ENCODE measurements at places on chromosomes 1 and 21.

- DNase-seq, result no peak
Measured at GRCh38 chr1:65157546-65157941, 9.5 kb downstream of the AK4 start.

GRCh38 chr1:41802532-41803501 is 115.9 kb downstream of the HIVEP3 start:
- DNase-seq, result no peak

GRCh38 chr1:111878649-111879048 is 110.8 kb downstream of the KCND3 start:
- DNase-seq, result no peak

DNA sequence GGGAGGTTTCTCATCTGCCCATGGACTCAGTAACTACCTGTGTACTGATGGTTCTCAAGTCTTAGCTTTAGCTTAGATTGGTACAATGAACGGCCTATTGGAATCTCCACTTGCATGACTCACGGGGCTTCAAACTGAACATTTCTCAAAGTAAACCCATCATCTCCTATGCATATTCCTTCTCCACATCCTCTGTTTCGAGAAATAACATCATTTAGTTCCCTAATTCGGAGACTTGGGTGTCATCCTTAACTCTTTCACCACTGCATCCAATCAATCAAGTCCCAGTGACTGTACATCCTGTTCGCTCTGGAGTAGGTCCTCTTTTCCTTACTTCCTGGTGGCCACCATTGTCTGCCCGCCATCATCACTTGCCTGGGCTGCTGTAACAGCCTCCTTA is 55.8 kb downstream of the LGR6 start:
- DNase-seq, result no peak

DNA sequence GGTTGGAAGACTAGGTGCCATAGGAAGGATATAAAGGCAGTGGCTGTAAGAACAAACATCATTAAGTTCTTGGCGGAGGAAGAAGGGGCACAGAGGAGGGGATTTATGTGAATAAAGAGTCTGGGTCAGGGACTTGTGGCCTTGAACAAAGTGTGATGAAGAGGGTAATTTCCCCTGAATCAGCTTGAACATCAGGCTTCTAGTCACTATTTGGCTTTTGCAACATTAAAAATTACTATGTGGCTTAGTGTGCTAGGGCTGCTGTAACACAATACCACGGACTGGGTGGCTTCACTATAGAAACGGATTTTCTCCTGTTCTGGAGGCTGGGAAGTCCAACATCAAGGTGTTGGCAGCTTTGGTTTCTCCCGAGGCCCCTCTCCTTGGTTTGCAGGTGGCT is 70.5 kb upstream of the CNIH3 start:
- DNase-seq, result no peak

DNA sequence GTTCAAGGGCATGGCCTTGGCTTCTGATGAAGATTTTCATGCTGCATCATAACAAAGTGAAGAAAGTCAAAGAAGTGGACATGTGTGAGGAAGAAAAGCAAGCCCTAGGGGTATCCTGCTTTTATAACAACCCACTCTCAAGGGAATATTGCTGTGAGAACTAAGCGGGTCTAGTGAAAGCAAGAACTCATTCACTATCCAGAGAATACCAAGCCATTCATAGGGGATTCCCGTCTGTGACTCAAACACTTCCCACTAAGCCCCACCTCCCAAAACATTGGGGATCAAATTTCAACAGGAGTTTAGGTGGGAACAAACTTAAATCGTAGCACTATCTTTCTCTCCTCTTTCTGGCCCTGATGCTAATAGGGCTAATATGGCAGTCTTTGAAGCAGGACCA is 98.5 kb upstream of the CTTNBP2NL start:
- DNase-seq, result no peak

- DNase-seq, result no peak
Measured at GRCh38 chr1:77620273-77620672, 62.2 kb downstream of the ZZZ3 start.
